A549 treated with Hydrocortisone at 1 μM for 4 hours (cell line): ENCODE measurements at places on chromosomes 6 and 20. TPM values are rescaled to one million over a fixed set of nuclear protein-coding genes. Genes with fewer than 3 reads are reported as not detected.

Gene ARMC2
- total RNA-seq = 1.7 to 2.4 TPM (median 2.1 TPM) in 5 replicates

Gene ISM1
- 0.09 to 0.24 TPM (median 0.17 TPM) in 5 replicates for total RNA-seq

Gene BTN1A1
- not detected in 5 replicates for total RNA-seq

Gene CD83
- 1.6 to 2.1 TPM (median 1.9 TPM) in 5 replicates for total RNA-seq

Gene ZC2HC1B
- not detected in 5 replicates for total RNA-seq

Gene TMEM217
- 0.41 to 0.82 TPM (median 0.64 TPM) in 5 replicates for total RNA-seq

Gene FAM217A
- total RNA-seq = not detected in 5 replicates

Gene PBX2
- total RNA-seq = 13.5 to 17.2 TPM (median 15.7 TPM) in 5 replicates

Gene NCR2
- not detected in 5 replicates for total RNA-seq

Gene BPIFB2
- not detected in 5 replicates for total RNA-seq

Gene YIPF3
- total RNA-seq = 64.0 to 74.4 TPM (median 71.7 TPM) in 5 replicates

Gene ILRUN
- total RNA-seq = 31.0 to 39.9 TPM (median 32.7 TPM) in 5 replicates

Gene PTCHD4
- 0.06 to 0.09 TPM (median 0.08 TPM) in 3 of 5 replicates, not detected in the others for total RNA-seq

Gene DSP
- total RNA-seq = 31.5 to 60.6 TPM (median 41.5 TPM) in 5 replicates

Gene PREX1
- 13.6 to 15.8 TPM (median 14.3 TPM) in 5 replicates for total RNA-seq

Gene STX7
- 17.8 to 26.8 TPM (median 22.9 TPM) in 5 replicates for total RNA-seq

Gene RRBP1
- total RNA-seq = 118 to 161 TPM (median 159 TPM) in 5 replicates

Gene LY6G6C
- total RNA-seq = 0.13 to 0.18 TPM in 2 of 5 replicates, not detected in the others

Gene SLC4A11
- total RNA-seq = 9.2 to 15.1 TPM (median 13.6 TPM) in 5 replicates
